ENCODE measurements at places on chromosomes 11 and 22.

GRCh38 chr11:14578541-14578956 is 58.4 kb upstream of the PSMA1 start:
- no peak for DNase-seq

DNA sequence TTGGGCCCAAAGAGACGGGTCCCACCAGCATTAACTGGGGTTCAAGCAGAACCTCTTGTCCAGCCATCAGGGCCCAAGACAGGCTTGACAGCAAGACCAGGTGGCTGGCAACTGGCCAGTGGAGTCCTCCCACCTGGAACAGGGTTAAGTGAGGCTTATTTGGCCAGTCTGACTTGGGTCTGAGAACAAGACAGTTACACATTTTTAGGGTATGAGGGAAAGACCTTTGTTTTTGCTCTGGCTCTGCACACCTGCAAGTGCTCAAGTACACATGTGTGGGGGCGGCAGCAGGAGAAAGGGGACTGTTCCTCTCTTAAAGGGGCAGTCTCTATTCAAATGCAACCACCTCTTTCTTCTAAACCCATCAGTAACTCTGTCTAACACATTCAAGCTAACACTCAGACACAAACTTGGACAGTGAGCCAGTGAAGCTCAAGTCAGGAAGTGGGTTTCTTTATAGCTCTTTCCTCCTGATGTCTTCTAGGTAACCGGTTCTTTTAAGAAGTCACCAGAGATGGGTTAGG is 116.2 kb downstream of the ETS1 start:
- DNase-seq: no peak

- no peak for DNase-seq
These were observed 715.1 kb upstream of the API5 start for GRCh38 chr11:42596576-42597145.

GRCh38 chr11:27770576-27770975 is 70.3 kb upstream of the BDNF start:
- no peak for DNase-seq

DNA sequence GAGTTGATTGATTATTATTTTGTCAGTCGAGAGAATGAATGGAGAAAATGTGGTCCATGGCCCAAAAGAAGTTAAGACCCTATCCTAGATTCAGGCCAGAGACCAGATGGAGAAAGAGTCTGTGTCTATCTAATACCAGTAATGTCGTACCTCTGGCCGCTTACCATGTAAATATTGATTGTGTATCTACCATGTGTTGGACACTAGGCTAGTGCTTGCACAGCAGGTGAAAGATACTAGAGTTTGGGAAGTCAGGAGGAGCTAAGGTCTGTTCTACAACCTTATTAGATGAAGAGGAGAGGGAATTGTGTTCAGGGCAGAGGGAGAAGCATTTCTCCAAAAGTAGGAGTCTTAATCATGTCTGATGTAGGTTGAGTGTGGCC is 31.8 kb downstream of the PIK3IP1 start:
- no peak for DNase-seq

Data from putamen (tissue), 1 donor.